NB4 (cell line): ENCODE measurements at places on chromosomes 3 and 15.
A peak's percentile ranks its signal among the peaks of the same experiment; 100 is the strongest.

DNA sequence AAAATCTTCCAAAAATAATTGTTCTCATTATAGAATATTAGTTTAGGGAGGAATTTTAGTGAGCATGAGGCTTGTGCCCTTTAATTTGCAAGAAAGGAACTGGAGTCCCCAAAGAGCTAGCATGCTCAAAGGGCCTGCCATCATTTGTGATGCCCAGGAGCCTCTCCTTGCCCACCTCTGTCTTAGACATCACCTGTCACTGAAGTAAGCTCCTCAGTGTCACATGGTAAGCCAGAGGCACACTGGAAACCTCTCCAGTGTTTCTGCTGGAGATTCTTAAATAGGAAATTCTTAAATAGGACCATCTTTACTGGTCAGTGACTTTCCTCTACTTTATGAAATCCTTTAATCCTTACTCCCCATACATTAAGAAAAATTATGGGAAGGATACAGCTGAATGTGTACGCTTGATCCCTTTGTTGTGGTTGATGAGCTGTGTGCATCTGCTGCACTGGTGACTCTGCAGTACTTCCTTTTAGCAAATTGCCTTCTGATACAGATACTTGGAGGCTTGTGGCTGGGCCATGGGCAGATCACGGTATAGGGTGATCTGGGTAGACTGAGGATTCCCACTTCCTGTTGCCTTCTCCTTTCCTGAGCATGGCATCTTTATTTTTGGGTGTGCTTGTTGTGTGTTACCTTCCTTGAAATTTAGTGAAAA lies 197.4 kb downstream of the KLHL25 start:
- DNase-seq = no peak

- no peak for DNase-seq
Observed at GRCh38 chr3:64675687-64676247, 12.0 kb downstream of the ADAMTS9 start.

DNA sequence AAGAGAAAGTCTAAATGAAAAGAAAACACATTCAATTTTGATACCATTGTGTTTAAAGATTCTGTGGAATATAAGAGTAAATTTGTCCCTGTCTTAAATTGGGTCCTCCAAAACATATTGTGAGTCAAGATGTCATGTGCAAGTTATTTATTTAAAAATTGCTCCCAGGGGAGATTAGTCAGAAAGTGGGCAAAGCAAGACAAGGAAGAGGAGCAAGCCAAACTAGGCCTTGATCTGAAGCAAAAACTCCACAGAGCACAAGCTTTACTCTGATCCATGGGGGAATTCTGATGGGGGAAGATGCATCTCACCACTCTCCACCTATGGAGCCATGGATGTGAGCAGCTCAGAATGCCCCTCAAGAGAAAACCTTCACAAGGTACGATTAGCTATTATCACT lies 342.8 kb upstream of the IL12A start:
- DNase-seq = no peak

GRCh38 chr15:27961801-27962200 lies 137.3 kb downstream of the OCA2 start:
- DNase-seq = no peak

GRCh38 chr3:149382518-149382917 lies 5.1 kb upstream of the TM4SF1 start:
- no peak for DNase-seq

DNA sequence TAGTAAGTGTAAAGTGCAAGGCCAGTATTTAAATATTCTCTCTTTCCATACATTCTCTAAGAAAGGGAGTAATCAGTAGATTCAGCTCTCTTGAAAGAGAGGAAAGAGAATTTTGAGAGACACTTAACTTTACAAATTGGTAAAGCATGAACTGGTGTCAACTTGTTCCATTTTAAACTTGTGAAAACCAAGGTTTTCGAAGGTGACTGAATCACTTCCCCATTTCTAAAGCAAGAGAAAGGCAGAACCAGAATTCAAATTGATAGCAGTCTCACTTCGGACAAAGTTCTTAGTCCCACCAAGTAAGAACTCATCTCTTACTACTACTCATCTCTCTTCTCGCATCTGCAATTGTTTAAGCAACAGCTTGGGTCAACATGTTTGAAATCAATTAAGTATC lies 22.4 kb downstream of the TJP1 start:
- no peak for DNase-seq

- no peak for DNase-seq
Observed at GRCh38 chr15:100759698-100760356, 119.8 kb upstream of the ALDH1A3 start.

GRCh38 chr3:87796843-87797185 lies 262.0 kb downstream of the CGGBP1 start:
- DNase-seq = no peak

- DNase-seq = no peak
Observed at GRCh38 chr3:123871946-123872345, 12.2 kb downstream of the MYLK start.

GRCh38 chr3:117045143-117045542 lies 335.6 kb downstream of the TUSC7 start:
- no peak for DNase-seq

DNA sequence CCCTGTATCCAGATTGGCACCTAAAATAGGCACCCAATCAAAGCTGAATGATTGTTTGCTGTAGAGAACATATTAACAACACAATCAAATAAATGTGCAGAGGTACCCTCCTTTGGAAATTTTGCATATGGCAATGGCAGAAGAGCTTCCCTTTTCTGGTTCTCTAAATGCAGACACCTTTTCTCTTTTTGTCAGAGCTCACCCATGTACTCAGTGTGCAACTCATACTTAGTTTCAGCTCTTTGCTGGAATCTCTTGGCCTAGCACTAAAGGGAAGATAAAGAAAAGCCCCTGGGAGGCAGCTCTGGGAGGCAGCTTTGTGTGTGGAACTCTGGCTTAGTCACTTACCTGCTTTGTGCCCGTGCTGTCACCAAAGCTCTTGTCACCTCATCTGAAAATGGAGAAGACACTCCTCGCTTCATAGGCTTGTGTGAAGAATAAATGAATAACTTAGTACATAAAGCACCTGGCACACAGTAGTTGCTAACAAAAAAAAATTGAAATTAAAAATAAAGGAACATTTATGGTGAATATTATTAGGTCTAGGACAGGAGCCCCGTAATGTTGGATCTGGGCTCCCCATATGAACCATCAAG lies 28.8 kb downstream of the ST6GAL1 start:
- no peak for DNase-seq

- DNase-seq = no peak
Observed at GRCh38 chr15:70955151-70955550, 62.5 kb downstream of the LRRC49 start.

DNA sequence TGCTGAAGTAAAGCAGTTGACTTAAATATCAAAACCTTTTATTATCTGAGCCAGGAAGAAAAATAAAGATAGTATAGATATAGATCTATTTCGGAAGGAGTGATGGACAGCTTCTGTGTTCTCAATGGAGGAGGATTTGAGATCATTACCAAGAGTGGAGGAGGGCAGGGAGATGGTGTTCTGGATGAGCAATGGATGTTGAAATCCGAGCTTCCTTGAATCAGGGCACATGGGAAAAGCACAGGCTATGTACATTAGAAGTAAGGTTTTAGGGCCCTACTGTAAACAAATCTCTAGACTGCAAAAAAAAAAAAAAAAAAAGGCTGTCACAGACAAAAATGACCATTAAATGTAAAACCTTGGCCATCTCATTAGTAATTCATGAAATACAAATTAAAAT lies 43.2 kb downstream of the GTPBP8 start:
- no peak for DNase-seq

- DNase-seq = no peak
Observed at GRCh38 chr3:113556946-113557335, 24.6 kb downstream of the SIDT1 start.

- peak; percentile 23 for DNase-seq
Observed at GRCh38 chr3:19065027-19065426, 83.3 kb upstream of the KCNH8 start.

GRCh38 chr3:112247900-112248299 lies 46.1 kb downstream of the SLC9C1 start:
- DNase-seq = no peak

- DNase-seq = no peak
Observed at GRCh38 chr15:64548235-64548634, 87.9 kb downstream of the ZNF609 start.

DNA sequence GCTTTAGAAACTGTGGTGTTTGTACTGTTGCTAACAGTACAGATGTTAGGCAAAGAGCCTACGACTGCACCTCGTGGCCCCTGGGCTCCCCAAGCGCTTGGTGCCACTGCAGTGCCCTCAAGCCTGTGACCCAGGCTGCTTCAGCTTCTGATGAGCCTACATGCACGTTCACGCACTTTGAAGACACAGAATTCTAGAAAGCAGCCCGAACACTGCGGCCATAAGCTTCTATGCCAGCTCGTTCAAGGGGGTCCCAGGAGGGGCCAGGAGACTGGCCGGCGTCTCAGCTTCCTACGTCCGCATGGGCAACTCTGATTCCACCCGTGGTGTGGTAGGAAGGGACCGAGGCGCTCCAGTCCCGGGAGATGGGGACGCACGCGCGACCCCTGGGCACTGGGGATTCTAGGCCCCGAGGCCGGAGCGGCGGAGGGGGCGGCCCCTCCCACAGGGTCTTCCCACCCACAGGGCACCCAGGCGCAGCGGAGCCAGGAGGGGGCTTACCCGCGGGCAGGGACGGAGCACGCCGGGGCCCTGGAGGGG lies 653 bp downstream of the MYO5C start:
- DNase-seq = no peak

DNA sequence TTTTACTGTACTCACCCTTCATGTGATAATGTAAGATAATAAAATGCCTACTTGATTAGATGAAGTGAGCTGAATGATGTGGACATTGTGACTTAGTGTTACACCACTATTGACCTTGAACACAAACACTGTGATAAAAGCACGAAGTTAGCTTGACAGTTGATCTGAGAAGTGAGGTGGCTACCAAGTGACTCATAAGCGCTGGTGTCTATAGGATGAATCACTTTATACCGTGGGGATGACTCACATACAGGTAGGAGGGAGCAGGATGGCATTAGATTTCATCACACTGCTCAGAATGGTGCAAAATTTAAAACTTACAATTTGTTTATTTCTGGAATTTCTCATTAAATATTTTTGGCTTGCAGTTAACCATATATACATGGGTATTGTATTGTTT lies 174.7 kb upstream of the CNTN3 start:
- peak; percentile 3 for DNase-seq

GRCh38 chr15:59312205-59312604 lies 60.5 kb downstream of the MYO1E start:
- no peak for DNase-seq

GRCh38 chr3:9491506-9491905 lies 62.1 kb downstream of the LHFPL4 start:
- DNase-seq = no peak

GRCh38 chr3:169146179-169146665 lies 517.3 kb downstream of the MECOM start:
- DNase-seq = peak; percentile 3

DNA sequence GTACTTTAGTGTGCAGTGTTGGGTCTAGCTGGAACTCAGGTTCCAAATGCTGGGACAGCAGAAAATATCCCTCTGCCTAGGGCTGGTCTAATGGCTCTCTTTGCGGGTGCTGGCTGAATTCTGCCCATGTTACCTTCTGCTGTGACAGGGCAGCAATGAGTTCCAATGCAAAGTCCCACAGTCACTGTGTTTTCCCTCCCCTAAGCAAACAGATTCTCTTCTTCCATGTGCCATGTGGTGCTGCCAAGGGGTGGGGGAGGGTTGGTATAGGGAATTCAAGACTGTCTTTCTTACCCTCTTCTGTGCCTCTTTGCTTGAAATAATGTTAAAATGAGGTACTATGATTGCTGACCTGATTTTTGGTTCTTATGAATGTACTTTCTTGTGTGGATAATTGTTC lies 229.6 kb downstream of the GBE1 start:
- DNase-seq = no peak

GRCh38 chr3:194103505-194103904 lies 32.4 kb upstream of the HES1 start:
- DNase-seq = no peak

- no peak for DNase-seq
Observed at GRCh38 chr3:39962581-39962980, 153.2 kb downstream of the MYRIP start.

GRCh38 chr3:13025778-13026518 lies 47.3 kb downstream of the IQSEC1 start:
- DNase-seq = no peak

- no peak for DNase-seq
Observed at GRCh38 chr3:174408310-174408709, 450.8 kb upstream of the NAALADL2 start.

DNA sequence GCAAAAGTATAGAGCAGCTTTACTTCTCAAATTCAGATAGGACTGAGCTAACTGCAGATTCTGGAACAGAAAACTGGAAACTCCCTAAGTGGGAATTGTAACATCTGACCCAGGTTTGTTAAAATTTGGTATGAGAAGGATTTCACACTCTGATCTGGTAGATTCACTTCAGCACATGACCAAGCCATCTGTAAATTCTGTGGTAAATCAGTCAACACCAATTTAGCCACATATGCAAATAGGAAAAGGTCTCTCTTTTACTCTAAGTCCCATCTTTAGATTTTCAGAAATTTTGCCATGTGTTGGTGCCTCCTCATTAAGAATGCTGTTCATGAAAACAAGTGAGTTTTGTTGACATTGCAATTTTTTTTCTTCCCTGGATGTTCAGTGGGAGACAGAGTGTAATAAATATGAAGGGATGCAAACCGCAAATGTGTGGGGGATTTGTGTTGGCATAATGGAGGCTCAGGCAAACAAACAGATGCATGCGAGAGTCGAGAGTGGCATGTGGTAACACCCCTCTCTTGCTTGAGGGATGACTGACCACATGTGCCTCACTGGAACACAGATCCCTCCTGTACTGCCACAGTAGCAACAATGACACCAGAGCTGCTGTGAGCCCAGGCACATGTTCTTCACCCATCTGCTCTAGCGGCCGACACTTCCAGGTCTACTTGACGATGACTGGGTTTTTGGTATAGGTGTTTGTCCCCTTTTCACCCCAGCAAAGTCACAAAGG lies 146.6 kb downstream of the FEZF2 start:
- DNase-seq = no peak

DNA sequence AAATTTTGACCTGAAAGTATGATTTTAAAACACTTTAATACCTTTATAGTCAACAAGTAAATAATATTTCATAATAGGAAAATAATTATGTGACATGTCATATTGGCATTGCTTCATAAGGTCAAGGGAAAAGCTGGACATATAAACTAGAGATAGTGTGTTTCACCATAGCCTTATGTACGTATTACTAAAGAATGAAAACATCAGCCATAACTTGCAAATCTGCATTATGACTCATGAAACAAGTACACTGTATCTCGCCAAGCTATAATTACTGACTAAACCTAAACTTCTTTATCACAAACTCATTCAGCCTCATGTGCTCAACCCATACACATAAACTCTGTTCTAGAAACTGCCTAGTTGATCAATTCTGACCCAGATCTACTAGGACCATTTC lies 950.1 kb downstream of the FHIT start:
- no peak for DNase-seq
